ENCODE measurements at places on chromosomes 6 and 20.

DNA sequence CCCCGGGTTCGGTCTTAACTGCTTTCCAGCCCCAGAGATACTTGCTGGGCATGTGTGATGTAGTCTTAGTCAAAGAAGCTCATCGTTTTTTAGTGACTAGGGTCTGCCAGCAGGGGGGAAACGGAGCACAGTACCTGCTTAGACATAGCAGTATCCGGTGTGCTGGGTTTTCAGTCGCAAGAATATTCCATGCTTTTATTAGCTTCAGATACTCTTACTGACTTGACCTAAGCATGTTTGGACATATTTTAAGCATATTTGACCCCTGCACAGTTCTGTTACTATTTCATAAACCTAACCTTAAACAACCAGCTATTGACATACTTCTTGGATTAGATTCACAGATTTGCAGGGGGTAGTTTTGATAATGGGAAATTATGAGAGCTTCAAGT, 3.0 kb downstream of the E2F3 start:
- peak; percentile 74 for DNase-seq

DNA sequence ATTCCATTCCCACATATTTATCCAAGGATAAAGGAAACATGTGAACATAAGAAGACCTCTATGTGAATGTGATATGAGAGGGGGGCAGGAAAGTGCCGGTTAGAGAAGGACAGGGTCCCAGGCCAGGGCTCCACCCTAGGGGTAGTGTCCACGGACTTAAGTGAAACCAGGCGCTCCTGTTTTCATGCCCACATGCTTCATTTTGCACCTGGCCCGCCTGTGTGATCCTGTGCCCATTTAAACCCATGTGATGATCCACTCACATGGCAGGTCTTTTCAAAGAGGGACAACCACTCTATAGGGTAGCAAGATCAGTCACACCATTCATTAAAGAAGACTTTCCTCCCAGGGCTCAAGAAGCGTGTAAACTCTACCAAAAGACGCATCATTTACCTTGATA, 865.3 kb upstream of the GJE1 start:
- DNase-seq = no peak

DNA sequence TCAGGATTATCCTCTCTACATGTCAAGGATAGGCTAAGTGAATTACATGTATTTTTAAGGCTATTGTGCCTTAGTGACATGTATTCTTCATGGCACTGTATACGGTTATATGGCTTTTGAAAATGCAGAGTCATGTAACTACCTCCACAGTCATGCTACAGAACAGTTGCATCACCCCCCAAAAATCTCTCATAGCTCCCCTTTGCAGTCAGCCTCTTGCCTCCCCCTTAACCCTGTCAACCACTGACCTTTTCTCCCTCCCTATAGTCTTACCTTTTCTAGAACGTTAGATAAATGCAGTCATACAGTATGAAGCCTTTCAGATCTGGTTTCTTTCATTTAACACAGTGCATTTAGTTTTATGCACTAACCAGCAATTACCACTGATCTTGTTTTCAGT, 10.3 kb upstream of the RNF24 start:
- no peak for DNase-seq

DNA sequence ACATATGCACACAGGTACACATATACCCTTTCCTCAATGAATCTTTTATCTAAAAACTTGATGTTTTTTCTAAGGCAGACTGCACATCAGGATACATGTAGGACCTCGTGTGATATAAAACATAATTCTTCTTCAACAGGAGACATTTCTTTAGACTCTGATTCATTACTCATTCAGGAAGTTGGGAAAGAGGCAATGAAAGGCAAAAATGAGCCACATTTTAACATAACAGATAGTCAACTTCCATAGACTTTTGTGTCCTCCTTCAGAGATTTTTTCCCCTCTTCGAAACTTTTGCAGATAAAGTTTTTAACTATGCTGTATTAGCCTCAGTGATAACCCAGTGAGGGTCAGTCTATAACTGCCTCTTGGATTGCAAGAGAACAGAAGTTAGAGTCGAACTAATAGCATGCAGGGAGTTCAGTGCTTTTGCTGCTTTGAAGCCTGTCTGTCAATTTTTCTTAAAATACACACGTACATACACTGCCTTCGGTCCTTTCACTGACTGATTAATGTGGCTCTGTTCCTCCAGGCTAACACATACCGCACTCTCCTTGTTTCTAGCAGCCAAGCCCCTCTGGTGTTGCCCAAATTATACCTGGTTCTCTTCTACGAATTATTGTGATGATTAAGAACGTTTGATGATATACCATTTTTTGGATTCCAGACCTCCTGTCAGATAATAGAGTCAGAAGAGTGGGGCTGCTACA, 562.5 kb upstream of the MAP3K7 start:
- no peak for DNase-seq

DNA sequence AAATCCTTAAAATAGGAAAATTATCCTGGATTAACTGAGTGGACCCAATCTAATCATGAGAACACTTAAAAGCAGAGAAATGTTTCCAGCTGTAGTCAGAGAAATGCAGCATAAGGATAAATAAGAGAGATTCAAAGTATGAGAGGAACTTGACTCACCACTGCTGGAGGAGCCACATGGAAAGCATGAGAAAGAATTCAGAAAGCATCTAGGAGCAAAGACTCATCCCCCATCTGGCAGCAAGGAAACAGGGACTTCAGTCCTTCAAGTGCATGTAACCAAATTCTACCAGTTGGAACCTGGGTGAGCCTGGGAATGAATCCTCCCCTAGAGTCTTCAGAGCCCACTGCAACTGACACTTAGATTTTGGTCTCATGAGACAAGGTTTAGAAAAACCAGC, 33.7 kb downstream of the RNF146 start:
- DNase-seq = peak; percentile 38

DNA sequence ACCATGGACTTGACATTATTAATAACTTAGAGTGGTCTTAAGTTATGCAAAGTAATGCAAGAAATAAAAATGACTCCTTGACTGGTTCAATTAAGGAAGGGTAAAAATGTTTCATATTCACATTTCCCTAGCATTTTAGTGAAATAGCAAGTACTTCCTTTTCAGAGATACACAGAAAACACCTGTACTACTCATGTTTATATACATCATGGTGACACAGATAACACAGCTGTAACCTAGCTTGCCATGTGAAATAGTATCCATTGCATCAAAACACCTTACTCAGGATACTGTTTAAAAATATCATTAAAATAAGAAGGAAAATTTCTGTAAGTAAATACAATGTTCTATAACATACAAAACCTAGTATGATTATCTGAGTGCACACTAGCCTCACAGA, 102.4 kb downstream of the AHI1 start:
- DNase-seq = no peak

DNA sequence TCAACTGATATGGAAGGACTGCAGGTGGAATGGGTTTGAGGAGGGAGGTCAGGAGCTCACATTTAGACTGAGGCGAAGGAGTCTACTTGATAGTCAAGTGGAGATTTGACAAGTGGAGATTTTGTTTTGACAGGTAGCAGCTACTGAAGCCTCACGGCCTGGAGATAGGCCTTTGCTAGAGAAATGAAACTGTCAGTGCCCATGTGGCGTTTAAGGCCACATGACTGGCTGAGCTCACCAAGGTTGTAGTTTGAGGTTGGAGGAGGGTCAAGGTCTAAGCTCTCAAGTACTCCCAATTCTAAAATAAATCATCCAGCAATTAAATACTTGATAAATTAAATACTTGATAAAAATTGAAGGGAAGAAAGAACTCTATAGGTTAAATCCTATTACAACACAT, 80.1 kb upstream of the C6orf118 start:
- DNase-seq = no peak

GRCh38 chr20:36268440-36269342, 32.4 kb downstream of the AAR2 start:
- DNase-seq = no peak

DNA sequence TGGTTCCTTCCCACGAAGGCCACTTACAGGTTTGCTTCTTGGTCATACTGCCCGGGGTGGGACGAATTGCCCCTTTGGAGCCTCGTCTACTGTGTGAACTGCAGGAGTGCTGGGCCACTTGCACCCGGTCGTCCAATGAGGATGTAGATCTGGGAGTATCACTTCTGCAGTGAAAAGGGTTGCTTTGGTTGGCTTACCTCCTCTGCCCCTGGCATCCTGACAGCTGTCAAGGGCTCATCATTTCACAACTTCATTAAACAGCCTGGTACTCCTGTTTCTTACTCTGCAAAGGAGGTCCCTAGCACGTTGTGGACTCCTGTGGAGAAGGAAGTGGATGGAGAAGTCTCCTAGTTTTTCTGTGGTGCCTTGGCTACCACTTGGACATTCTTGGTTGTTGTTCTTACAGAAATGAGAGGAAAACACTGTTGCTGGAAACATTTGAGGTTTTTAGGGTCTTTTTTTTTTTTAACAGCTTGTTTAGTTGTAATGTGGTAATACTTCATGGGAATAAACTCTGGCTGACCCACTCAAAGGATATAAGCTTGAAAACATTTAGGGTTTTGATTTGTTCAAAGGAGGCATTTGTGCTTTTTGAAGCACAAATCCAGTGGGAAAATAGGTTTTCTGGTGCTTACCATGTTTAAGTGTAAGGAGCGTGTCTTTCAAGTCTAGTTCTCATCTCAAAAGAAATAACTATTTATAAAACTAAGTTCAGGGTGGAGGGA, 60.7 kb downstream of the AKAP12 start:
- DNase-seq = no peak

DNA sequence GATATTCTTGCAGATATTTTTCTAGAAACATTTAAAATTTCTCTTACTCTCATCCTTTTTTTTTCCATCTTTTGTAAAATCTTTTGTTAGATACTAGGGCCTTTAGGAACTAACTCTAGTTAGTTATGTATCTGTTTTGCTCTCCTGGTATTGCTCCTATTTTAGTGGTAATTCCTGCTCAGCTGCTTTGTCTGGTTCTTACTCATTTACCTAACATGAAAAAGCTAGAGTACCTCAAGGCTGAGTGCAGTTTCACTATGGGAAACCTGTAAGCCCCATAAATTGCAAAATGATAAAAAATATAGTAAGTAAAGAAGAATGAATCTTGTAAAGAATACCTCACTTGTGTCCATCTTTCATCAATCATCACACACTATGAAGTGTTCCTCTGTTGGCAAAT, 1602.0 kb downstream of the GRIK2 start:
- no peak for DNase-seq

DNA sequence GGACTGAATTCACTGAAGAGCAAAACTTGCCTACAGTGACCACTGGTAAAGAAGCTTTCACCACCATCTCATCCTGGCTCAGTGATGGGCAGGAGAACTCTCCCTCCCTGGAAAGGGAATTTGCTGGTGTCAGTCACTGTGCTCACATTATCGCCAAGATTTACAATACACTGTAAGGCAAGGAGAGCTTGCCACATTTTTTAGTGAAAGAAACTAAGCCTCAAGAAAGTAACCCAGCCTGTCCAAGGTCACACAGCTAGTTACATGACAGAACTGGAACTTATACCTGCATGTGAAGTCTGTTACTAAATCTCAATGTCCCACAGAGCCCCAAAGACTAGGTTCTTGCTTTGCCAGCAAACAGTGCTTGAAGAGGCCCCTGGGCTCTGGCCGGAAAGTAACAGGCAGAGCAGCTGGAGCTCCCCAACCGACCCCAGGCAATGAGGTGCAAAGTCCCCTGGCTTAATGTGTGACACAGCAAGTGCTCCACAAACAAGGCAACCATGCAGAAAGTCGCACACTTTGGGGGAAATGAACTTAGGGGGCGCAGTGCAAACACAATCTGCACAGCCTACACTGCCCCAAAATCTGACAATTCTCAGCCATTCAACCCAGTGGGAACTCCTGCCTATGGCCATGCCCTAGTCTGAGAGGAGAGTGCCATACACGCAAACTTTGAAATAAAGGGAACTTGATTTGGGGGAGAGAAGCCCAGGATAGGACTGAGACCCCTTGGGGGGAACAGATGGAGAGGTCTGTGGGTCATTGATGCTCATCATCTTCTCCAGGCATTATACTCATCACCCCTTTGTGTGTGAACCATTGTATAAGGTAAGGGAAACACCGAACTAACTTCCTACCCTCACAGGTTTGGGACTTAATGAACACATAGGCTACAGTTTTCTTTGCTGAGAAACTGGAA, 1.9 kb downstream of the BCL2L1 start:
- no peak for DNase-seq

- no peak for DNase-seq
These were observed 8.1 kb downstream of the PRL start for GRCh38 chr6:22288721-22289120.

GRCh38 chr6:4896401-4896800, 107.4 kb downstream of the RPP40 start:
- DNase-seq = no peak

- DNase-seq = no peak
These were observed 3.4 kb upstream of the PTK6 start for GRCh38 chr20:63540417-63541186.

All from mammary epithelial cell (primary cell).